NCI-H1930 (cell line): ENCODE measurements at places on chromosomes 7 and 10.

- no peak for DNase-seq
Observed at GRCh38 chr10:125023255-125023654, 81.3 kb downstream of the ZRANB1 start.

DNA sequence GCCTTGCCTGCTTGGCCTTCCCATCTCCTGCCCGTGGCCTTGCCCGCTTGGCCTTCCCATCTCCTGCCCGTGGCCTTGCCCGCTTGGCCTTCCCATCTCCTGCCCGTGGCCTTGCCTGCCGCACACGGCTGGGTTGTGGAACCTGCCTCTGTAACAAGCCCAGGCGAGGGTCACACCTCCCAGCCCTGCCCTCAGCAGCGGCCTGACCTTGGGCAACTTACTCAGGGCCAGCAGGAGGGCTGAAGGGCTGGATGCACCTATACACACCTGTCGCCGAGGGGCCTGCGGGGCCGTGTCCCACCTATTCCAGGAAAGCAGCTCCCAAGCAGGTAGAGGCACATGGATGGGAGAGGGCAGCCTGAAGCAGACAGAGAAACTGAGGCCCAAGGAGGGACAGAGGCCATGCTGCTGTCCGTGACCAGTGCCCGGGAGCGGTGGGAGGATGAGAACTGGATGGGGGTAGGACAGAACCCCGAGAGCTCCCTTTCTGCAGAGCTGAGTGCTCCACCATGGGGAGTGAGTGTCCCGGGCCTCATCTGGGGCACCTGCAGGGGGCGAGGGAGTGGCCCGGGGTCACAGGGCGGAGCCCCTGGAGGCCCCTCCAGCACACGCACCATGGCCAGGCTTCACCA is 277.6 kb downstream of the ELFN1 start:
- no peak for DNase-seq

DNA sequence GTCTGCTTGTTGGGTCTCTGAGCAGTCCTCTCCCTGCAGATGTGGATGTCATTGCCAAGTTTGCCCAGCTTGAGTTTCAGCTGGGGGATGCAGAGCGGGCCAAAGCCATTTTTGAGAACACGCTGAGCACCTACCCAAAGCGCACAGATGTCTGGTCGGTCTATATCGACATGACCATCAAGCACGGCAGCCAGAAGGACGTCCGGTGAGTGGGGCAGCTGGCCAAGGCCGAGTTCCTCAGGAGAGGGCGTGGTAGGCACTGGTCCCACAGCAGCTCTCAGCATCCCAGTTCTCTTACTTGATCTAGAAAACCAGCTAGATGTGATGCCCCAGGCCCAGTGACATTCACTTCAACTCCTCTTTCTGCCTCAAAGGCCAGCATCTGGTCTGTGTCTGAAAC is 7.7 kb downstream of the CALHM2 start:
- no peak for DNase-seq

- DNase-seq, result no peak
Observed at GRCh38 chr10:24707445-24707844, 16.2 kb downstream of the ARHGAP21 start.

DNA sequence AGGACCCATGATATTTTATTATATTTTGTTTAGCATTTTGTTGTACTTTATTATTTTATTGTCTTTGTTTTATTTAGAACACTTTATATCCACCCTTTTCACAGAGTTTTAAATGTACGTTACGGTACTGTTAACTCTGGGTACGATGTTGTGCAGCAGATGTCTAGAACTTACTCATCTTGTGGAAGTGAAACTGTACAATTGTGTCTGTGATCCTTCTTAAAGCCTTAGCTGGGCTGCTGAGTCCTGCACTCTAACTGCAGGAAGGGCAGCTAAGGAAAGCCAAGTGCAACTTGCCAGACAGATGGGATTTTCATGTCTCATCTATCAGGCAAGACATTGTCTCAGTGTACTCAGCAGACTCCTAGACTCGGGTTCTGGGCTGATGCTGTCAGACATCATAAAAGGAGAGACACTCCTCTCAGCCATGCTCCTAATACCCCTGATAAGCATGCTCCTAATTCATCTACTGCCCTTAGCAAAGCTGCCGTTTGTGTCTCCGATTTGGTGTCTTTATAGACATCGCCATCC is 14.6 kb upstream of the INSYN2A start:
- no peak for DNase-seq

DNA sequence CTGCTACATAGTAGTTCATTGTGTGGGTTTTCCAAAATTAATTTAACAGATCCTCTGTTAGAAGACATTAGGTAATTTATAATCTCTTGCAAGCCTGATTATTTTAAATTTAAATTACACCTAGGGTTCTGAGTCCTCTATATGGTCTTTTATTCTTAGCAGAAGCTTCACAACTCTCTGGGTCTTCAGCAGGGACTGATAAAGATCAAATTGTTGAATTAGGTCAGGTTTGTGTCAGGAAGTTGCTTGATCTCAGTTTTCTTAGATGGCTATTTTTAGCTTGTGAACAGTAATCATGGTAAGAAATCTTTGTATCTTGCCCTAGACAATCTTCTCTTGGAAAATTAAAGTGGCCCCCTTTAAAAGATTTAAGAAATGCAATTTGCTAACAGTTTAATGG is 183.1 kb upstream of the HDAC9 start:
- no peak for DNase-seq

DNA sequence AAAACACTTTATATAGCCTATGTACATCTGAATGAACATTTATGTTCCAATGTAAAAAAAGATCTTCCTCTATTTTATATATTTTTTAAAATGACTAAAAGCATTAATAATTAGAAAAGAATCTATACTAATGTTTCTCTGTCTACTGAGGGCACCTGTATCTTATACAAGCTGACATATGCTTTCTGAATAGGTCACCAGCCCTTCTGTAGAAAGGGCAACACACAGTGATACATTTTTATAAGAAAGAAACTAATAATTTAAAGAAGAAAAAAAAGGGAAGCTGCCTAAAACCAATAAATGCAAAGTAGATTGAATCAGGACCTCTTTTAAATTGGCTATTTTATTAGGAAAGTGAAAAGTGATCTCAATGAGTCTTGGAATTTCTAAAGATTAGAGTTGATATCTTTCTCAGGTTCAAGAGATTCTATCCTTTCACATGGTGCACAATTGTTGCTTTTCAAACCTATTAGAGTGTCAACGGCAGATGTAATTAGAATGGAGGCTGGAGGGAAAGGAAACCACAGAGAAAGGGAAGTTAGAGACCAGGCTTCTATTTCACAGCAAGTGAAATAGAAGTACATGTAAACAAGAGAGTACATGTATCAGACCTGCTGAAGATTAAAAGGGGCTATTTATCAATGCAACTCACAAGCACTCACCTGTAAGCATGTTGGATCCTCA is 6.3 kb downstream of the MTPN start:
- no peak for DNase-seq

DNA sequence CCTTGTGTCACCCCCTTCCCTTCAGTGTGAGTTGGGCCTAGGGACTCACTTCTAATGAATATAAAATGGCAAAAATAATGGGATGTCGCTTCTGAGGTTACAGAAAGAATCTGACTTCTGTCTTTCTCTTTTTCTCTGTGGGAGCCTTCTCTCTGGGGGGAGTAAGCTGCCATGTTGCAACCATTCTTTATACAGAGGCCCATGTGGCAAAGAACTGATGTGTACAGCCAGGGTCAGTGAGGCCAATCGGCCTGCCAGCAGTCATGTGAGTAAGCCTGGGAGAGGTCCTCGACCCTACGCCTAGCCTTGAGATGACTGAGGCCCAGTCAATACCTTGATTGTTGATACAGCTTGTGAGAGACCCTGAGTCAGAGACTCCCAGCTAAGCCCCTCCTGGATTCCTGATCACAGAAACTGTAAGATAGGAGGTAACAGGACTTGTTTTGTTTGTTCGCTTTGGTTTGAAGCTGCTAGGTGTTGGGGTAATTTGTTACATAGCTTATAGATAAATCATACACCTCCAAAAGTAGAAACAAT is 1.7 kb downstream of the TCAF1 start:
- no peak for DNase-seq

DNA sequence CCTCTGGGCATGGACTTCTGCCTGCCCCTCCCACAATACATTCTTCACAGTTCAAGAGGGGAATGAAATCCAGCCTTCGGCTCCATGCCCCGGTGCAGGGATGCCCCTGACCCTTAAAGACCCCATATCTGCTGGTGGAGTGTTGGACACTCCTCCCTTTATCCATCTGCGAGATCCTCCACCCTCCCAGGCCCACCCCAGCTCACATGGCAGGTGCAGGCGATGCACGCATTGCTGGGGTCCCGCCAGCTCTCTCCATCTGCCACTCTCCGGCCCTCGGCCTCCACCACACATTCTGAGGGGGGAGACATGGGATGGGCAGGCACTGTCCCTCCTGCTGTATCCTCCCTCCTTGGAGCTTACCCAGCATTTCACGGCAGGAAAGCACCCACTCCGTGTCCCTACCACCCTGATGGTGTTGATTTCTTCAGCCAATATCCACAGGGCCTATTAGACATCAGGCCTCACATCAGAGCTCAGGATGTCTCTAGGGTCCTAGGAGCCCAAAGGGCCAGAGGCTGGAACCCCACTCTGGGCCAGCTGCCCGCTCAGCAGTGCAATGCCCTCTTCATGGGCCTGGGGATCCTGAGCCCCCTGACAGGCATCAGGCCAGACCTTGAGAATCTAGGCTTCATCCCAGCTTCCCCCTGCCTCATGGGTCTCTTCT is 18.3 kb downstream of the ATP6V1F start:
- no peak for DNase-seq

DNA sequence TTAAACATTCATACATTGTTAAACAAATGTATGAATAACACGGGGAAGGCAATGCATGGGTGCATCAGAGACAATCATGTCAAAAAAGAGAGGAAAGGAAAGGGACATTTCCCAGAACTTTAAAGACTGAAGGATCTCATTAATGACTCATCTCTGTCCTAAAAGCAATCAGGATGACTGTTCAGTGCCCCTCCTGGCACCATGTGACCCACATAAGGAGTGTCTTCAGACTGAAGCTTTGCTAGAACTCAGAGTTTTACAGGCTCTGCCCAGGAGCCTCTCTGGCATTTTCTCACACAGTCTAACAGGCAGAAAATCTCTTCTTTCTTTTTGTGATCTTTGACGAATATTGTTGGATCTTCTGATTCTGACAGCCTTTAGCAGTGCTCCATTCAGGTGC is 315.3 kb downstream of the OTUD1 start:
- DNase-seq, result no peak

DNA sequence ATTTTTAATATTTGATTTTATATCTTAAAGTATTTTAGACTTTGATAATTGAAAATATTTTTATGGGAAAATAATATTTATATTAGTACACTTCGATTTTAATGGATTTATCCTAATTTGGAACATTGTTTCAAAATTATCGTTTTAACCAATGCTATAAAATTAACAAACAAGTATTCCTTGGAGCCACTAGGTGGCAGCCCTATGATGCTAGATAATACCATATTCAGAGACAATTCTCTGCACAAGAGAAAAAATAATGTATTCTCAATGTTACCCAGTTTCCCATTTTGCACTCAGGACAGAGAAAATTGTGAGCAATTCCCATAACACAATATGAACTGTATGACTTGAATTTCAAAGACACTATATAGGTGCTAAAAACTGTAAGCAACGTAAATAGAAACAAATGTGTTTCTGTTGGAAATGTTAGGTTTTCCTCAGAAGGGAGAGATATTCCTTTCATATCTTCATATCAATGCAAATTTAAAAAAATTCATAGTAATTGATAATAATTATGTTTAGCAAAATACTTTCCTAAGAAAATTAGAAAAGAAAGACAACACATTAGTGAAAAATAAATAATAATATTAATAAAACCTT is 237.8 kb downstream of the SEMA3E start:
- DNase-seq, result no peak
